GM23248 (cell line): ENCODE measurements at places on chromosomes 6 and 20.

- DNase-seq = no peak
- no peak overlapping the region for H3K4me3 ChIP-seq
- no peaks in the 10 kb centered on the region for H3K36me3 ChIP-seq
- H3K27ac ChIP-seq = no peak overlapping the region
- H3K27me3 ChIP-seq = no peaks in the 10 kb centered on the region
These were observed 91.4 kb downstream of the CD83 start for GRCh38 chr6:14209000-14209399.

GRCh38 chr20:311609-312008 is 13.7 kb upstream of the SOX12 start:
- H3K36me3 ChIP-seq = no peaks in the 10 kb centered on the region
- no peaks in the 10 kb centered on the region for H3K27me3 ChIP-seq
- H3K4me1 ChIP-seq = peaks cover 31% of the 10 kb centered on the region
- no peak for DNase-seq
- H3K27ac ChIP-seq = no peak overlapping the region

- DNase-seq = peak; percentile 20
- peaks cover 12% of the 10 kb centered on the region for H3K4me1 ChIP-seq
- no peak overlapping the region for H3K4me3 ChIP-seq
- H3K27ac ChIP-seq = no peak overlapping the region; the same call in 1 of the 2 replicates
- no peaks in the 10 kb centered on the region for H3K27me3 ChIP-seq
These were observed 80.9 kb downstream of the GJA1 start for GRCh38 chr6:121516331-121516730.

GRCh38 chr6:117483004-117483644 is 650 bp downstream of the DCBLD1 start:
- no peaks in the 10 kb centered on the region for H3K36me3 ChIP-seq
- DNase-seq = peak; percentile 87
- peak overlapping the region; percentile 77 for H3K4me3 ChIP-seq

DNA sequence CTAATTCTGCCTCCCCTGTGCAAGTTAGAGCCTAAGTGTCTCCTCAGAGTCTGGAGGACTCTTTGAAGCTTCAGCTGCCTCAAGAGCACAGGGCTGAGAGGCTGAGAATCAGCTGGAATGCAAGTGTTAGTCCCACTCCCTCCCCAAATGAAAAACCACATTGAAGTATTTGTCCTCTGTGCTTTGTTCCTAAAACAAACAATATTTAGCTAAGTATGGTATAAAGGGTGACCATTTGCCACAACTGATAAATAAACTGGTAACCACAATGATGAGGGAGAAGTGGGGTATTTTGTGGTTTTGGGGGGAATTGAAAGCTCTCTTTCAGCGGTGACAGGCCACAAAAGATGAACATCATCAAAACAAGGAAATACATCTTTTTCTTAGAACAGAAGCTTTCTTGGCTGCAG is 91.7 kb upstream of the HDDC2 start:
- no peak for DNase-seq
- H3K27ac ChIP-seq = no peak overlapping the region
- H3K36me3 ChIP-seq = no peaks in the 10 kb centered on the region
- H3K4me1 ChIP-seq = no peaks in the 10 kb centered on the region

GRCh38 chr20:2093883-2094282 is 7.7 kb upstream of the STK35 start:
- H3K36me3 ChIP-seq = no peaks in the 10 kb centered on the region
- no peak overlapping the region for H3K4me3 ChIP-seq
- peaks cover 31% of the 10 kb centered on the region for H3K27me3 ChIP-seq
- DNase-seq = no peak
- no peak overlapping the region for H3K27ac ChIP-seq
- H3K4me1 ChIP-seq = no peaks in the 10 kb centered on the region

GRCh38 chr6:159914565-159914923 is 23.8 kb downstream of the MAS1 start:
- no peaks in the 10 kb centered on the region for H3K4me1 ChIP-seq
- no peak overlapping the region for H3K27ac ChIP-seq
- no peak overlapping the region for H3K4me3 ChIP-seq

- DNase-seq = no peak
- H3K27ac ChIP-seq = no peak overlapping the region
- no peaks in the 10 kb centered on the region for H3K27me3 ChIP-seq
- no peaks in the 10 kb centered on the region for H3K4me1 ChIP-seq
- no peaks in the 10 kb centered on the region for H3K36me3 ChIP-seq
These were observed 25.7 kb downstream of the HMGN3 start for GRCh38 chr6:79208816-79209215.

- H3K4me1 ChIP-seq = no peaks in the 10 kb centered on the region
- peaks cover 8% of the 10 kb centered on the region; the same call in 1 of the 2 replicates for H3K27me3 ChIP-seq
- DNase-seq = no peak
These were observed 71.7 kb upstream of the GTSF1L start for GRCh38 chr20:43798291-43799149.

- no peaks in the 10 kb centered on the region for H3K36me3 ChIP-seq
- no peaks in the 10 kb centered on the region for H3K27me3 ChIP-seq
- H3K4me1 ChIP-seq = no peaks in the 10 kb centered on the region
- peak; percentile 39 for DNase-seq
- H3K27ac ChIP-seq = no peak overlapping the region
- no peak overlapping the region for H3K4me3 ChIP-seq
These were observed 387.1 kb upstream of the AGPAT4 start for GRCh38 chr6:161660666-161661571.

DNA sequence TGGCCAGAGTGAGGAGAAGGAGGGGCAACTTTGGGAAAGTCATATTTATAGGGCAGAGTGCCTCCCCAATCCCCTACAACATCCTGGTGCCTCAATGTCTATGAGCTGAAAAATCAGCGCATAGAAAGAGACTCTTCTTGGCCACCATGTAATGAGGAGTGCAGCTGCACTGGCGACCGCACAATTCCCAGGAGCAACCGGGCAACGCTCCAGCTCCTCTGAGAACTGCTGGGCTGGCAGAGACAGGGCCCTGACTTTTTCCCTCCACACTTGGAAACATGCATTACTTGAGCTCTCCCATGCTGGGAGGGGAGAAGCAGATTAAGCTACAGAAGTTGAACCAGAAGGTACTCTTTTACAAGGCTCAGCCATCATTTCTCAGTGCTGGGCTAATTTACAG is 31.4 kb upstream of the MARCKS start:
- H3K4me3 ChIP-seq = no peak overlapping the region
- peak; percentile 85 for DNase-seq
- peaks cover 21% of the 10 kb centered on the region for H3K4me1 ChIP-seq
- peak overlapping the region; percentile 25; the same call in 1 of the 2 replicates for H3K27ac ChIP-seq

DNA sequence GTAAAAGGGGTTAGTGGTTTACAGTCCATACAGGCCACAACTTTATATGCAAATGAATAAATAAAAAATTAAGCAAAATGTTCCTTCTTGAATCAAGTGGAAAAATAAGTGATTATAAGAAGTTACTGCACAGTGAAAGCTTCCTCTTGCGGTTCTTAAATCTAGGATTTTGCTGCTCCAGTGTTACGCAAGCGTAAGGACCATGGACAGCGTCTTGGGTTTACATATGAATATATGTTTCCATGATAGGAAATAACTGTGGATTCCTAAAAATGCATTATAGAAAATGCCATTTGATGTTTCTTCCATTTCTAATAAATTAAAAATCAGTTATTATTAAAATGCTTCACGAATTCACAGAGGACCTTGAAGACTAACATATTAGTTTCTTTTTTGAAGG is 176.6 kb upstream of the POU3F2 start:
- no peak overlapping the region for H3K4me3 ChIP-seq
- no peak overlapping the region for H3K27ac ChIP-seq
- peak; percentile 58 for DNase-seq
- H3K36me3 ChIP-seq = no peaks in the 10 kb centered on the region
- no peaks in the 10 kb centered on the region for H3K27me3 ChIP-seq

DNA sequence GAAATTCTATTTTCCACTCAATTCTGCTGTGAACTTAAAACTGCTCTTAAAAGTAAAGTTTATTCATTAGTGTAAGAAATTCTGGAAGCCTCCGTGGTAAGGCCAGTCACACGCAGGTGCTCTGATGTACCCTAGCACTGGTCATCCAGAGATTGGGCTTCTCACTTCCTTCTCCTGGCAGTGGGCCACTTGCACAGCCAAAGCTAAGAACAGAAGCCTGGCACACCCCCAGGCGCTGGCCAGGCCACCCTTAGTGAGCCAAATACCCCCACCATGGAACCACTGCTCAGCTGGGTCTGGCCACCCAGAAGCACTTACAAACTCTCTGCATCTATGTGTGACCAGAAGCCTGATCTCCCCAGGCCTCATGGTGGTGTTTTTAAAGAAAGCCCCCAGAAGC is 35.3 kb upstream of the ARFGEF2 start:
- no peak overlapping the region for H3K4me3 ChIP-seq
- H3K27me3 ChIP-seq = peaks cover 6% of the 10 kb centered on the region
- no peak overlapping the region for H3K27ac ChIP-seq

GRCh38 chr20:5127859-5128424 is 1.1 kb downstream of the CDS2 start:
- peak overlapping the region; percentile 86 for H3K4me3 ChIP-seq
- H3K36me3 ChIP-seq = no peaks in the 10 kb centered on the region
- H3K27ac ChIP-seq = peak overlapping the region; percentile 64; the same call in 1 of the 2 replicates
- peak; percentile 47 for DNase-seq
- H3K4me1 ChIP-seq = peaks cover 16% of the 10 kb centered on the region

DNA sequence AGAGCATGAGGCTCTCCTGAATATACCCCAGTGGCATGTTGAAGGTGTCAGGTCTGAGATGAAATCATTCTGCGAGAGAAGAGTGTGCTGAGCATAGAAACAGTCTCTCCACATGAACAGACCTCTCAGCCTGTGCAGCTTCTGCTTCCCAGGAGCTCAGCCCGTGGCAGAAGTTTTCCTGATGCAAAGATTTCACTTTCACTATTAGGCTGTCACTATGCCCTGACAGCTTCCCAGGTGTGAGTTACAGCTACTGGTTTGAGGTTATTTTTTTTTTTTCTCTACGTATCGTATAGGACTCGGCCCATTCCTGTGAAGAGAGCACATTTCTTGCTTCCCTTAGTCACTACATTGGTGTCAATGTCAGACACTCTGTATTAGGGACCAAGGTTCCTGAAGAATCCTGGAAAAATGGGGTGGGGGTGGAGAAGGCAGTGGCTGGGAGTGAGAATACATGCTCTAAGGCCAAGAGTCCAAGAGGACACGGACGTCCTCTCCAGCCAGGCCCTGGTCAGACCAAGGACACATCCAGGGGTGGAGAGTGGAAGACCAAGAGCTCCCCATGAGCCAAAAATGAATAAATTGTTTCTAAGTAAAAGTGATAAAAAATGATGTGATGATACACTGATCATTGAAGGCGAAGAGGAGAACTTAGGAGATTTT is 121.2 kb upstream of the AKAP12 start:
- H3K36me3 ChIP-seq = no peaks in the 10 kb centered on the region
- H3K27me3 ChIP-seq = no peaks in the 10 kb centered on the region
- H3K4me3 ChIP-seq = no peak overlapping the region
- H3K27ac ChIP-seq = no peak overlapping the region

GRCh38 chr6:43986177-43986825 is 141.0 kb downstream of the MRPL14 start:
- H3K27ac ChIP-seq = no peak overlapping the region
- H3K27me3 ChIP-seq = no peaks in the 10 kb centered on the region

GRCh38 chr6:74597840-74598239 is 608.0 kb downstream of the COL12A1 start:
- H3K27ac ChIP-seq = no peak overlapping the region
- no peak for DNase-seq
- no peaks in the 10 kb centered on the region for H3K27me3 ChIP-seq

DNA sequence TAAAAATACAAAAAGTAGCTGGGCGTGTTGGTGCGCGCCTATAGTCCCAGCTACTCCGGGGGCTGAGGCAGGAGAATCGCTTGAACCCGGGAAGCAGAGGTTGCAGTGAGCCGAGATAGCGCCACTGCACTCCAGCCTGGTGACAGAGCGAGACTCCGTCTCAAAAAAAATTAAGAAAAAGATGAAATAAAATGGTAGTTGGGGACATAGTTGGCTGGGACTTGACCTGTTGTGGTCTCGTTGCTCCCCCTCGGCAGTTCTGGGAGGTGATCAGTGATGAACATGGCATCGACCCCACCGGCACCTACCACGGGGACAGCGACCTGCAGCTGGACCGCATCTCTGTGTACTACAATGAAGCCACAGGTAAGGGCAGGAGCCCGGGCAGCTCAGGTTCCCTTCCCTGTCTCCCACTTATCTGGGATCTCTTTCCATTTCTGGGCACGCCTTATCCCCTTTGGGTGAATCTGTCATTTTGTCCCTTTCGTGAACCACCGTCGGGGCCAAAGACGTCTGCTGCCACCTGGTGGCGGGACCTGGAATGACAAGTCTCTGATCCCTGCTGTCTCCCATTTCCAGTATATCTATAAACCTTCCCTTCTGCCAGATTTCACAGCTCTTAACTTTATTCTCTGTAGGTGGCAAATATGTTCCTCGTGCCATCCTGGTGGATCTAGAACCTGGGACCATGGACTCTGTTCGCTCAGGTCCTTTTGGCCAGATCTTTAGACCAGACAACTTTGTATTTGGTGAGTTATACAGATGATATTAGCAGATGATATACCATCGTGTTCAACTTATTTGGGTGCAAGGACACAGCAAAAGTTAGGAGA is 2.3 kb downstream of the TUBB start:
- DNase-seq = peak; percentile 79
- no peaks in the 10 kb centered on the region for H3K27me3 ChIP-seq
- H3K4me3 ChIP-seq = peak overlapping the region; percentile 97
- peak overlapping the region; percentile 95 for H3K27ac ChIP-seq
- peaks cover 57% of the 10 kb centered on the region for H3K4me1 ChIP-seq

DNA sequence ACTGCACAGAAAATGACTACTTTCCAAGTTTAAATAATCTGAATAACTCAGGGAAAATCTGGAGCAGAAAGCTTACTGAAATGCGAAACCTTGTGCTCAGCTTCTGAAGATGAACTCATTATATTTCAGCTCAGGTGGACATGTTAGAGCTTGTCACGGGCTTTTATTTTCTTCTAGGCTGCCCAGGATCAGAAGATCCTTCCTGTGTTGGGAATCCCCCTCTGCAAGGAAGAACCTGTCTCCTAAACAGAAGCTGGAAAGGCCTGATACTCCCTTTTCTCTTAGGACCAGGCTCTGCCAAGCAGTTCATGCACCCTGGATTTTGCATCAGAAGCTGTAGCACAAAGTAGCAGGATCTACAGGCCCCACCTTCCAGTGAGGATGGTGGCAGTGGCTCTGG is 5.1 kb upstream of the SLC2A12 start:
- DNase-seq = no peak
- H3K4me1 ChIP-seq = peaks cover 20% of the 10 kb centered on the region
- no peak overlapping the region for H3K27ac ChIP-seq
